ENCODE measurements at places on chromosomes 2 and 18.
A peak's percentile ranks its signal among the peaks of the same experiment; 100 is the strongest.

DNA sequence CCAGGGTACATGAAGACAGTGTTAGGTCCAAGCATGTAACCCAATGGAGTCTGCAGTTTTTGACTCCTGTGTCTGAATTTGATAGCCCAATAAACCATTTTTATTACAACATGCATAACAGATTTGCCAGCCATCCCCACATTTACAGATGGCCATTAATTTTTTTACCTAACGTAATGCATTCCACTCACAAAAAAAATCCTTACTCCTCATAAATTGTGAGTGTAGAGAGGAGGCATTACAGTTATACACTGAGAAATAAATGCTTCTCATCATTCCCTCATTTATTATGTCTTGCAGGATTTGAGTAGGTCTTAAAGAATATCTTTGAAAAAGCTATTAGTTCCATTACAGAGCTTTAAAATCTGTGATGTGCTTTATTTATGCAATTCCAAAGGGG is 193.8 kb downstream of the CMPK2 start:
- DNase-seq = no peak

- no peak for DNase-seq
Measured at GRCh38 chr18:67980241-67980640, 463.7 kb upstream of the DSEL start.

GRCh38 chr2:183029219-183029618 is 9.0 kb downstream of the NCKAP1 start:
- DNase-seq = no peak

GRCh38 chr2:150806336-150806735 is 318.9 kb upstream of the RND3 start:
- DNase-seq = no peak

DNA sequence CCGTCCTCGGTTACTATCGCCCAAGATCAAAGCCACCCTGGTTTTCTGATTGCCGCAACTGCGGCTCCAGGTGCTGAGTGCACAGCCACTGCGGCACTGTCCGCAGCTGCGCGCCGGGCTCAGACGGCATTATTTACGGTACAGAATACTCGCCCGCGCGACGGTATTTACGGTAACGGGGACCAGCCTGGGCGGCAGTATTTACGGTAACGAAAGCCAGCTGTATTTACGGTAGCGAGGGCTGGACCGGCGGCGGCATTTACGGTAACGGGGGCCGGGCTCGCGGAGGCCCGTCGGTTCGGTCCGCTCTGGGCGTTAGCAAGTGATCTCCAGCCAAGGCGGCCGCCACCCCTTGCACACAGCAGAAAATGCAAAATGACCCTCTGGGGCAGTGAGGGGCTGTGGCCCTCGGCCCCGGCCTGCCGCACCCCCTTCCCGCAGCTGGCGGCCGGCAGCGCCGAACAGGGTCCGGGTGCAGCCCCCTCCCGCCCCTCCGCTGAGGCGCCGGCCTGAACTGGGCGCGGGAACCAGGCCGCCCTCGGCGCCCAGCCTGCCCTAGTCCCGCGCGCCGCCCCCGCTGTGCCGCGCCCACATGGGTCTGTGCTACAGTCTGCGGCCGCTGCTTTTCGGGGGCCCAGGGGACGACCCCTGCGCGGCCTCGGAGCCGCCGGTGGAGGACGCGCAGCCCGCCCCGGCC is at the start of gene GNAL:
Gene GNAL, plus strand, starts transcription at position 293 of the 697 bp plus-strand sequence. Its CDS starts 300 bp downstream, at position 593.
- DNase-seq = no peak

GRCh38 chr18:79043288-79043687 is 25.9 kb upstream of the ATP9B start:
- no peak for DNase-seq

GRCh38 chr2:12824351-12824777 is 107.6 kb downstream of the TRIB2 start:
- no peak for DNase-seq

DNA sequence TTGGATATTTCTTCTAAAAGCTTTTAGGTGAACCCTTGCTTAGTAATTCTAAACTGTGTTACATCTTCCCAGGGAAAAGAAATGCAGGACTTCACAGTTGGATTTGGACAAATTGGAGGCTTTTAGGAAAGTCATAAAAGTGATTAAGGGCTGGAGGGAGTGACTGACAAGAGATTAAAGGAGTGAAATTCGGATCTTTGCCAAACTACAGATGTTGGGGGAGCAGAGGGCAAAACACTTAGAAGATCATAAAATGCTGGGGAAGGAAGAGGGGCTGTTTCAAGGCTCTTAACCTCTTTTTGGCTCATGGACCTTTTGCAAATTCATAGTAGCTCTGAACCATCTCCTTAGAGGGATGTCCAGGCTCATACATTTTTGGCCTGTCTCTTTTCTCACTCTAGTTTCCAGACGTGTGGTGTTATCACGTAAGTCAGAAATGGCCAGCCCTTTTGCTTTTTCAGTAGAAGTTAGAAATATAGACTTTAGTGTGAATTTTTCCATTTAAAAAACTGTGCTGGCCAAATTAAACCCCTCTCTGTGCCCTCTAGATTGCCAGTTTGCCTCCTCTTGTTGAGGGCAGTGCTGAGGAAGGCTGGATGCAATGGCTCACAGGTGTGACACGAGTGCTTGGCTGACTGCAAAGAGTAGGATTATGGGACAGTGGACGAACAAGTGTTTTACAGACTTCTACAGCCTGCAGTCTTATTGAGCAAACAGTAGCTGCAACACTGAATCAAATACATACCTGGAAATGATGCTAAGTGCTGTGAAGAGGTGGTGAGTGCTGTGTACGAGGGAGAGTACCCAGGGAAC is 109.9 kb downstream of the LYPD6B start:
- DNase-seq = no peak

GRCh38 chr2:51579412-51579811 is 547.5 kb upstream of the NRXN1 start:
- peak; percentile 66 for DNase-seq

- DNase-seq = no peak
Measured at GRCh38 chr2:229201521-229201920, 69.6 kb downstream of the PID1 start.

DNA sequence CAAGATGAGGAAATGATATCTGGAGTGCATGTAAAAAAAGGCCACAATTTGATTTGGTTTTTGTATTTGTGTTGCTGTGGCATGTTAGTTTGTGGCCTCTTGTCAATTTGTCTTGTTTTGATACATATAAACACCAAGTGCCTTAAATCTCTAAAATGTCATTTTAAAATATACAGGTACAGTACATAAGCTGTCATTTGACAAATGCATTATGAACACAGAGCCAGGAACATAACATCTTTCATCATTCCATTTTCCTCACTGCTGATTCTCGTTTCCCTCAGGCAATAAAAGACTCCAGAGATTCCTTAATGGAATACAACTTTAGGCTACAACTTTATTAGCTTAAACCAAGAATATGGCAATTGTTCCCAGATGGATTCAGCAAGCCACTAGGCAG is 217.5 kb downstream of the ZNF804A start:
- DNase-seq = no peak

DNA sequence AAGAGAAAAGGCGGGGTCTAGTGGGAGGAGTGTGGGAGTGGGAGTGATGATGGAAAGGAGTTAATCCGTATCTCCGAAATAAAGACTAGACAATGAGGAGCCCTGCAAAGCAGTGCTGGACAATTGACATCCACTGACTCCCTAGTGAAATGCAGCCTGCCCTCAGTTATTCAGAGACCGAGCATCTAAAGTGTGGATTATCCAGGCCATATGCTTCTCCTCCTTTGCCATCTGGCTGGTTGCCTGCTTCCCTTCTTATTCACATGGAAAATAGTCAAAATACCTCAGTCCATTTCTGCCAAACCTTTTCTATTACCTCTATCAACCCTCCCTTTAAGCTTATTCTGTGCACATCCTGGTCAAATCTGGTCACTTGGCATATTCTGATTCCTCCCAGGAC is 288.8 kb upstream of the SIX3 start:
- DNase-seq = no peak

DNA sequence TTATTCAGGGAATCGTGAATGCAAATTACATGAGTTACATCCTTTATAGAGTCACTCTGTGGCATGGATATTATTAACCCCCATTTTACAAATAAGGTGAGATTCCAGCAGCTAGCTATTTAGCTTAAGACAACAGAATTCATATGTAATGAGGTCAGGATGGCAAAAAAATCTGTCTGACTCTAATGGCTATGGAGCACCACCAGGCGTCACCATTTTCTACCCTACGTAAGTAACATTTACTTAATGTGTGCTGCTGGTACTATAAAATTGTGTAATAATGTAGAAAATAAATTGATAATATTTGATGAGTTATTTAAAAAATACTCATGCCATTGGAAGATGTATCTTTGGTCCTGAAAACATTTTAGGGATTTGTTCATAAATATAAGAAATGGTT is 2040.1 kb upstream of the LRRTM1 start:
- peak; percentile 8 for DNase-seq

DNA sequence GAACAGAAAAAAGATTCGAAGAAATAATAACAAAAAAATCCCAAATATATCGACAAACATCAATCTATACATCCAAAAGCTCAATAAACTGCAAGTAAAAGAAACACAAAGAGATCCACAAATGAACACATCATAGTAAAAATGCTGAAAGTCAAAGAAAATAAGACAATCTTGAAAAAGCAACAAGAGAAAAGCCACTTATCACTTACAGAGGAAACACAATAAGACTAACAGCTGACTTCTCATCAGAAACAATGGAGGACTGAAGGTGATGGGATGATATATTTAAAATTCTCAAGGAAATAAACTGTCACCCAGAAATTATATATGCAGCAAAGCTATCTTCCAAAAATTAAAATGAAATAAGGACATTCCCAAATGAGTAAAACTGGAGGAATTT is 140.3 kb downstream of the NDUFA10 start:
- peak; percentile 10 for DNase-seq

GRCh38 chr2:74816540-74817303 is 17.2 kb upstream of the HK2 start:
- peak; percentile 75 for DNase-seq

DNA sequence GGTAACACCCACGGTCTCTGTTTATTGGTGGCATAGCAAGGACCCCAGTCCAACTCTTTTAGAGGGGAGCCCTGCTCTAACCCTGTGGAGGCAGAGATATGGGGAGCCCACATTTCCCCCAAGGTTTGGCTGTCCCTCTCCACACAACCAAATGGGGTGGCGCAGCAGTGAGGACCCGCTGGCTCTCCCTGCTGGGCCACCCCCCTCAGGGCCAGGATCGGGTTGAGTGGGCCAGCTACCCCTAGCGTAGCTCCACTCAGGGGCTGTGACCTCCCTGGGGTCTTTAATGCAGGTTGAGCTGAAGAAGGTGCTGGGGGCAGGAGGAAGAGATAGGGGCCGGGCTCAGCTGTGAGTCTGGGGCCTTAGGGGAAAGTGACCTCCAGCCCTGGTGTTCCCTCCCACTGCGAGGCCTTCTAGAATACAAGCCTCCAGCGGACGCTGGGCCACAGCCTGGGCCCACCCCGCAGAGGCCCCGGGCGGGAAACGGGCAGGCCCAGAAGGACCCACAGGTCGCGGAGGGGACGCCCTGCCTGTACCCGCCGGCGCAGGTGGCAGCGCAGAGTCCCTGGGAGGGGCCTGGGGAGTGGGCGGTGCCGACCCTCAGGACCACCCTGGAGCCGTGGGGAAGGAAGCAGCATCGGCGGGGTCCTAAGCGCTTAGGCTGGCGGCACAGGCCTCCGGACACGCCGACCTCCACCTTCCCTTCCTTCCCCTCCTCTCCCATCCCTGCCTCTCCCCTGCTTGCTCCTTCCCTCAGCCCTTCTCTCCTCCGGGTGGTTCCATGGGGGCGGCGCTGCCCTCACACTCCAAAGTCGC is 9.6 kb downstream of the CROCC2 start:
- DNase-seq = no peak

DNA sequence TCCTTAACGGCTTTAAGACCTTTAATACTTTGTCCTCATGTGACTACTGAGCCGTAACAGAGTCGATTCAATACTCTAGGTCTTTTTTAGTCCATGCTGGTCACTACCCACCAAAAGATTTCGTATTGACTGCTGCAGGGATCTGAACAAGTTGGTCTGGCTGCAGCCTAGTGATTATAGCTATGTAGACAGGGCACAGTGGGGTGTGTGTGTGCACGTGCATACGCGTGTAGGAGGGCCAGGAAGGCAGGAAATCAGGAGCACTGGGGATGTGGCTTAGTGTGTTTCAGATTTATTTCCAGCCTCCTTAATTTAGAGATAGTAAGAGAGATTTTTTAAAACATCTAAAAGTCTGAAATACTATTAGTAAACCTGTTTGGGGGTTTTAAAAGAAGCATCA is 161.4 kb downstream of the MYO3B start:
- DNase-seq = no peak

GRCh38 chr2:153963256-153963655 is 91.5 kb downstream of the GALNT13 start:
- no peak for DNase-seq

DNA sequence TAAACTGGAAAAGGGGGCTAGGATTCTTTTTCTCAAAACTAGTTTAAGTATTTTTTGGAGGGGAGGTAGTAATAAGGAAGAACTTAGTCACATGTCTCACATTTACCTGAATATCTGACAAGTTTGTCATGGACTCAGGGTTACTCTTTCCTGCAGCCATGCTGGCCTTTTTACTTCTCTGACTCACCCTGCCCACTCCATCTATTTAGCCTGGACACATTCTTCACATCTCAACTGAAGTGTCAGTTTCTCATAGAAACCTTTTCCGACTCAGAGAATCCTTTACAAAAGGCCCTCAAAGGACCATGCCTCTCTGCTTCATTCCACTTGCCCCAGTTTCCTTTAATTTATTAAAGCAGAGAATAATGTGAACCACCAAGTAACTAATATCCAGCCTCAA is 42.6 kb downstream of the SCN7A start:
- DNase-seq = no peak

DNA sequence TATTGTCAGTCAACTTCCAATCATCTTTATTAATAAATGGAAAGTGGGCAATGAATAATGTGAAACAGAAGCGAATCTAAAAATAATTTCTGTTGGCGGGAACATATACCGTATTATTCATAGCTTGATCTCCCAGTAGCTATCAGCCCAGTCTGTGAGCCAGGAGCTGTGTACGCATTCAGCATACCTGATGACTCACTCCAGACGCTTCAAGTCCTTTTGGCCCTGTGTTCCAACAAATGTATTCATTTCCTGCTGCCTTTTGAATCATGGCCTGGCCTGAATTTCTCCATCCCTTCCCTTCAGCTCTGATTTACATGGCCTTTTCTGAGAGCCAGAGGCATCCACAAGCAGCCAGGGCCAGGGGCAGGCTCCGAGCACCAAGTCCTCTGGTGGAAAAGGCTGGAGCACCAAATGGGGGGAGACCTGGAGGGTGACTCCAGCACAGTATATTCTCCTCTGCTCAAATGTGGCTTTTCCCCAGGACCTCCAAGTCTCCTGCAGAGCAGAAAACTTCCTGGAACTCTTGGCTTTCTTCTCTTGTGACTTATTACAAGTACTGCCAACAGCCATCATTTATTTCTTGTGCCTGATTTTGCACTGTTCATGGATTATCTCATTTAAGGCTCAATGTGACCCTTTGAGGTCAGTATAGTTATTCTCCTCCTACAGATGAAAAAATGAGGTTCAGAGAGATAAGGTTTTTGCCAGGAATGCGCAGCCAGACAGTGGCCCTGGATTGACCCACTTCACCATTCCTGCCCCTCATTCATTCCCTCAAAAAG is 108.7 kb downstream of the EN1 start:
- peak; percentile 79 for DNase-seq

- no peak for DNase-seq
Measured at GRCh38 chr2:135150725-135151124, 98.6 kb downstream of the RAB3GAP1 start.

- DNase-seq = no peak
Measured at GRCh38 chr18:23415515-23415914, 37.6 kb upstream of the RIOK3 start.

Measured in OCI-M1 (cell line).